Activated CD4-positive, alpha-beta T cell treated with anti-CD3 and anti-CD28 coated beads for 4 hours (primary cell): ENCODE measurements at places on chromosomes 2 and 18.

DNA sequence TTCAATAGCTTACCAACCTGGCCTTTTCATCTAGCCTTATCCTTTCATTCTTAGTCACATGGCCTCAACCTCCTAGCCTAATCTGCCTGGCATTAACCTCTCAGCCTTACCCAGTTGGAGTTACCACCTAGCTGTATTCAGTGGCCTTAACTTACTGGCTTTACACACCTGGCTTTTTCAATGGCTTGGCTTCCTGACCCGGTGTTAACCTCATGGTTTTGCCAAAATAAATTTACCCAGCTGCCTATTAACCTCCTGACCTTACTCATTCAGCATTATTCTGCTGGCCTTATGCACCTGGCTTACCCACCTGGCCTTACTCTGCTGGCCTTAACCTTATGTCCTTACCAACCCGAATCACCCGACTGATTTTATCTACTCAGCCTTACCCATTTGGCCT is 135.5 kb upstream of the ZSWIM2 start:
- no peak for DNase-seq

DNA sequence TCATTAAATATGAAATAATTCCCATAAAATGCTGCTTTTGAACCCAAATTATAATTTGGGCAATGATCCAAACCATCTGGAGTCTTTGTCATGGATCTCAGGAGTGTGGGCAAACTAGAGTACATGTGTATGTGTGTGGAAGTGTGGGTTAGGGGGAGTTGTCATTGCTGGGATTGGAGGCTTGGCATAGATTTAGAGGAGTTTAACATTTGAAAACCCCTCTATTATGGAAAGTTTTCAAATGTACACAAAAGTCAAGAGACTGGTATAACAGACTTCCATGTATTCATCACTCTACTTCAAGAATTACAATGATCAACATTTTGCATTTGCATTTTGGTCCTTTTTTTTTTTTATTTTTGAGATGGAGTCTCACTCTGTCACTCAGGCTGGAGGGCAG is 159.1 kb downstream of the MEIS1 start:
- no peak for DNase-seq

DNA sequence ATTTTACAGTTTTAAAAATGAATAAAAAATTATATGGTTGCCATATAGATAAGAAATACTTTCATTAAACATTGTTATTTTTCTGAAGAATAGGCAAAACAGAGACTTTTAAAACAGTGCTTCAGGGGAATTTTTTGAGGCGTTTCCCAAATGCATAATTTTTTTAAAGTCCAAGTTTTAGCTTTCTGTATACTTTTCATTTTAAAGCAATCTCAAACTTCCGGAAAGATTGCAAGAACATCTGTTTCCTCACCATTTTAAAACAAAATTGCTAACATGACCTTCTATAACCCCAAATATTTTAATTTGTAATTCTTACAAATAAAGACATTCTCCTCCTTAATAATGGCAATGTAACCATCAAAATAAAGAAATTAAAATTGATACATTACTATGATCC is 15.1 kb upstream of the MBD2 start:
- DNase-seq = no peak

- DNase-seq = no peak
Observed at GRCh38 chr2:58620093-58620492, 379.0 kb upstream of the FANCL start.

GRCh38 chr2:121220995-121221394 is 64.0 kb downstream of the TFCP2L1 start:
- DNase-seq = no peak

GRCh38 chr2:105641389-105641811 is 103.3 kb upstream of the NCK2 start:
- no peak for DNase-seq

- DNase-seq = peak; percentile 79
Observed at GRCh38 chr18:62420513-62421209, 95.6 kb downstream of the TNFRSF11A start.

GRCh38 chr2:131030478-131030971 is 62.7 kb downstream of the FAM168B start:
- DNase-seq = no peak

DNA sequence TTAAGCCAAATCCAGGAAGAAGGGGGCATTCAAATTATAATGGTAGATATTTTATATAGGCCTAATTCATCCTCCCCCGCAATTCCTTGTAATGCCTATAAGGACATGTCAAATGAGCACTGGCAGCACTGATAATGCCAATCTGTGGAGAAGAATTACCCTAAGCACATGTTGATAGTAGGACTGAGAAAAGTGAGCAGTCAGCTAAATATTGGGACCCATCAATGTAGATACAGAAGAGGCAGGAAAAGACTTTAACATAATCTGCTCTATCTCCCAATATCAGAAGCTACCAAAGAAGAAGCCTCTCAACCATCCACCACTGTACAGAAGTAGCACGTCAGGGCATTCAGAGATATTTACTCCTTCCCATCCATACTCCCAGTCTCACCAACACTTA is 101.3 kb upstream of the REG3A start:
- no peak for DNase-seq

DNA sequence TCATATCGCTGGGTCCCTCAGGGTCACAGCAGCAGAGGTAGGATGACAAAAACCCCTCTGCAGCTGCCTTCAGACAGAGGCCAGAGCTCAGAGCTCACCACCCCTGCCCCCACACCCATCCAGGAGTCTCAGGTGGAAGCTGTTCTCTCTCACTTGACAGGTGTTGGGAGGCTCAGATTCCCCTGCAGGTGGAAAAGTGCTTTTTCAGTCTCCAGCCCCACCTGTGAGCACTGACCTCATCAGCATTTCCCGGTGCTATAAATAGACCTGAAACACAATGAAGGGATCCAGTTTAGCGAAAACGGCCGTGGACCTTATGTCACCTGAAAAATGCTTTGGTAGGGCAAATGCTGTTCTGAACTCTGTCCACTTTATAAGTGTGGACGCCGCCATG is 254.9 kb downstream of the NDUFA10 start:
- no peak for DNase-seq

DNA sequence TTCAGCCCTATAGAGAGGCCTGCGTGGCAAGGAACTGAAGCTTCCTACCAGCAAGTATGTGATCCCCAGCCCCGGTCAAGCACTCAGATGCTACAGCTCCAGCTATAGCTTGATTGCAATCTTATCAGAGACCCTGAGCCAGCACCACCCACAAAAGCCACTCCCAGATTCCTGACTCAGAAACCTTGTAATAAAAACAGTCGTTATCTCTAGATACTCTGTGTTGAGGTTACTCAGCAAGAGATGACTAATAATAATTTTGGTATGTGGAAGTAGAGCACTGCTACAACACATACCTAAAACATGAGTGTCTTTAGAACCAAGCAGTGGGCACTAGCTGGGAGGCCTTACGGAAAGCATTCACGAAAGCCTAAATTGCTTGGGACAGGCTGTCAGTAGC is 216.9 kb downstream of the UXS1 start:
- no peak for DNase-seq

DNA sequence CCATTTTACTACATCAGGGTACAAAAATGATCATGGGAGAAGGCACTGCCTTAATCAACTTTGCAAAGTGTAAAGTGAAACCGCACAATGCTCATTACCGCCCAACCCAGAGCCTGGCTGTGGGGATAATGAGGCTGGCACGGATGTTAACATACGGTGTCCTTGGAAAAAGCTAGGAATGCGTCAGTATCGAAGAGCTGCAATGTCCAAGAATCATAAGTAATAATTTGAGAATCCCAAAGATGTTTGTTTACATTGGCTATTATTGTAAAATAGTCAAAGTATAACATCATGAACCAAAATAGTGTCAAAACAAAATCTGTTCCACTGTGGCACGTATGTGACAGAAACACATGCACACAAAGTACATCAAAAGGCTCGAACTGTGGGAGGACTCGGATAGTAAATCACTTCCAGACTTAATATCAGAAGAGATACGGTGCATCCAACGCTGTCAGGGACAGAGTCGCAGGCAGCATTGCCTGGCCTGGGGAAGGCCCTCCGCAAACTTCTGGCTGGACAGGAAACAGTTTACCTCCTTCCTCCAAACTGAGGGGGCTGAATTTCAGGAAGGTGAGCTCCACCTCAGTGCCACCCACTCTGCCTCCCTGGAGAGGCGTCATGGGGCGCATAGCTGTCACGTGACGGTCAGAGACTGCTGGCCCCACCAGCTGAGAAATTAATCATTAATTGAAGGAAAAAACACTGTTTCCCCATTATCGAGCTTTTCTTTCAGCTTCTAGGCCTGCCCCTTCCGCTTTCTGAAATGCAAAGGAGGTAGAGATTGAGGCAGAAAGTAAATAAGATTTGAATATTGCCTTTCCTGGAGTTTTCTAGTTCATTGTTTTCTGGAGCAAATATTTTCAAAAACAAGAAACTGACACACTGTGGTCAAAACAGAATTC is 1.8 kb upstream of the ID2 start:
- no peak for DNase-seq

GRCh38 chr18:9260388-9261380 is 73.9 kb upstream of the TWSG1 start:
- DNase-seq = no peak

- DNase-seq = no peak
Observed at GRCh38 chr2:232871835-232872736, 2.0 kb downstream of the SNORC start.

- DNase-seq = no peak
Observed at GRCh38 chr2:191362841-191363240, 117.6 kb downstream of the MYO1B start.

- DNase-seq = no peak
Observed at GRCh38 chr18:8967573-8967972, 134.9 kb upstream of the NDUFV2 start.

DNA sequence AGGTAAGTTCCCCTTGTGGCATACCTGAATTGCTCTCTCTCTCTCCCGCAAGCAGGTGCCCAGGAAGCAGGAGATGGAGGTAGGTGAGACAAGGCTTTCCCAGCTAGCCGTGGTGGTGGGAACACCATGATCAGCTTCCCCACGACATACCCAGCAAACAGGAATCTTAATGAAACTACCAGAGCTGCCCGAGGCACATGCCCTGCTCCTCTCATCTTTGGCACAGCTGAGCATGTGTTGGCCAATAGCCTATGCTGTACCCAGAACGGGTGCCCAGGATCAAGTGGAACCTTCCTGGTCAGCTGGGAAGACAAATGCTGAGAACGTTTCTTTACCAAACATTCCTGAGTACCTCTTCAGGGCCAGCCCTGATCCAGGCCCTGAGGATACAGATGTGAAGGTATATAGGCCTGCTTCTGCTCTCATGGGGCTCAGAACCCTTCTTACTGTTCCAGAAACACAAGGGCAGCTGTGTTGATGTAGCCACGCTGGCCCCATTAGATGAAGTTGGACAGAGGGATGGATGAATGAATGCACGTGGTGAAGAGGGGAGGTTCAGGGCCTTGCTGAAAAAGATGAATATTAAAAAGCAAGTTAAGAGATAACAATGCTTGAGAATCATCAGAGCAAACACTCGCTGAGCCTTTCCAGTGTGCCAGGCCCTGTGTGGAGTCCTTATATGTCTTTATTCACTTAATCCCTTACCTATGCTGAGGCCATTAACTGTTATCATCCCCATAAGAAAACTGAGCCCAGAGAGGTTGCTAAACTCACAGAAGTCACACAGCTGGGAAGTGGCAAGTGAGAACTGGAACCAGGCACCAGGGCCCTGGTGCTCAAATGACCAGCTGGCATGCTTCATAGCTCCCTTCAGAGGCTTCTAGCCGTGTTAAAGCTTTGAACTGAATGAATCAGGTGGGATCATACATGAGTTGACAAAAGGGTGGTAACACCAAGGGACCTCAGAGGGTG is 68.8 kb upstream of the TMEM247 start:
- no peak for DNase-seq

DNA sequence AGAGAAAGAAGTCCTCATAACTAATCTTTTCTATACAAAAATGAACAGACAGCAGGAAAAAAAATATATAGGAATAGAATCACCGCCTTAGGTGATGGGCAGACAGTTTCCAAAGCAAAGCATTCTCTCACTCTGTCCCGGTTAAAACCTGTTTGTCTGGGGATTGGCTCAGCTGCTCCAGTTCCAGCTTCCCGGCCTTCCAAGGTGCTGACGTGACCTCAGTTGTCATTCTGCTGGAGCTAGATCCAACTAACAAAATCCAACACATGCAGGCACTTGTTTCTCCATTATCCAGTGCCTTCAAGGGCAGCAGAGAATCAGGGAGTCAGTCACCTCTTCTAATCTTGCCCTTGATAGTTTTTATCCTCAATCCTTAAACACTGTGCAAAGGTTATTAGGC is 52.8 kb downstream of the IKZF2 start:
- DNase-seq = no peak

GRCh38 chr2:237344942-237345341 is 69.0 kb downstream of the COL6A3 start:
- DNase-seq = no peak

DNA sequence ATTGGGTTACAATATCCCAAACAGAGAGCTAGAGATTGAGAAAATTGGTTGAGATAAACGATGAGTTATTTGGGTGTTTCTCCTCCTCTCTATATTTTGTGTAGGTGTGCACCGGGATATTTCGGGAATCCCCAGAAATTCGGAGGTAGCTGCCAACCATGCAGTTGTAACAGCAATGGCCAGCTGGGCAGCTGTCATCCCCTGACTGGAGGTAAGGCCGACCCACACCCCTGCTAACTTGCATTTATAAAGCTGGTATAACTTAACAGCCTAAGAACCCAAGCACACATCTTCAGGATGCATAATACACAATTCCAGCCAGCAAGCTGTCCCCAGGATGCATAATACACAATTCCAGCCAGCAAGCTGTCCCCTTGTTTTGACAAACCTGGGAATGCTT is 124.6 kb upstream of the TTC39C start:
- no peak for DNase-seq

DNA sequence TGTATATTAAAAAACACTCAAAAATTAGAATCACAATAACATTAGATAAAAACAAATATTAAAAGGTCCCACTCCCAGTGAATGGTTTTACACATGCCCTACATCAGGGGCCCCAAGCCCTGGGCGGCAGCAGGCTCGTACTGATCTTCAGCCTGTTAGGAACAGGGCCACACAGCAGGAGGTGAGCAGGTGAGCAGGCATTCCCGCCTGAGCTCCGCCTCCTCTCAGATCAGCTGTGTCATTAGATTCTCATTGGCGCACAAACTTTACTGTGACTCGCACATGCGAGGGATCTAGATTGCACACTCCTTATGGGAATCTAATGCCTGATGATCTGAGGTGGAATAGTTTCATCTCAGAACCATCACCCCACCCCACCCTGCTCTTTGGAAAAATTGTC is 74.2 kb downstream of the MBD2 start:
- no peak for DNase-seq

GRCh38 chr18:48924630-48925490 is 25.9 kb downstream of the SMAD7 start:
- peak; percentile 19 for DNase-seq

GRCh38 chr2:39435741-39436591 is 1.1 kb downstream of the MAP4K3 start:
- DNase-seq = no peak

GRCh38 chr2:3037196-3038194 is 340.1 kb downstream of the EIPR1 start:
- no peak for DNase-seq
